GM10248 (cell line): ENCODE measurements at places on chromosomes 5 and 9.

DNA sequence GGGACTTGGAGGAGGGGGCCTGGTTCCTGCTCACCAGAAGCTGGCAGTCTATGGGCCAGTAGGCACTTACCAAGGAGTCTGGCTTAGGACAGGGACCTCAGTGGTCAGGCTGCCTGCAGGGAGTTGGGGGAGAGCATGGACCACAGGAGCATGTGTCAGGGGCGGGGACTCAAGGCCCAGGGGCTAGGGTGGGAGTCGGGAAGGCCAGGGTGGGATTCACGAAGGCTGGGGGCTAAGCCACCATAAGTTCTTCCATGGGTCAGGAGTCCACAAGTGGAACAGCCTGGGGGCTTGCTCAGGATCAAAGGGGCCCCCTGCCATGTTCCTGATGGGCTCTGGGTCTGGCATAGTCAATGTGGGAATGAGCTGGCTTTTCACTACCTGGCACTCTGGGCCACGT lies 11.5 kb upstream of the SLC25A48 start:
- DNase-seq: no peak

DNA sequence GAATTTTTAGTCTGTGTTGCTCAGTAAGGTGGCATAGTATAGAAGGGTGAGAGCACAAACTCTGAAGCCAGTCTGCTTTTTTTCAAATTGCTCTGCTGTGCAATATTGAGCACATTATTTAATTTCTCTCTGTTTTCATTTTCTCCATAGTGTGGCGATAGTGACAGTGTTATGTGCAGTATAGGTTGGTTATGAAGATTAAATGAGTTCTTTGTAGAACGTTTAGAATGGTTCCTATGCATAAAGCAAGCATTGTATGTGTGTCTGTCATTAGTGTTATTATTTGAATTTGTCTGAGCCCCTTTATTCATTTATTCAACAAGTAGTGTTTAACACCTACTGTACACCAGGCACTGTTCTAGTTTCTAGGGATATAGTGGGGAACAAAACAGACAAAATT lies 9.2 kb downstream of the PRR16 start:
- DNase-seq: no peak

- DNase-seq: no peak
These were observed 722.0 kb downstream of the MTRR start for GRCh38 chr5:8590959-8591358.

GRCh38 chr5:62326302-62326701 lies 20.3 kb downstream of the KIF2A start:
- DNase-seq: no peak

DNA sequence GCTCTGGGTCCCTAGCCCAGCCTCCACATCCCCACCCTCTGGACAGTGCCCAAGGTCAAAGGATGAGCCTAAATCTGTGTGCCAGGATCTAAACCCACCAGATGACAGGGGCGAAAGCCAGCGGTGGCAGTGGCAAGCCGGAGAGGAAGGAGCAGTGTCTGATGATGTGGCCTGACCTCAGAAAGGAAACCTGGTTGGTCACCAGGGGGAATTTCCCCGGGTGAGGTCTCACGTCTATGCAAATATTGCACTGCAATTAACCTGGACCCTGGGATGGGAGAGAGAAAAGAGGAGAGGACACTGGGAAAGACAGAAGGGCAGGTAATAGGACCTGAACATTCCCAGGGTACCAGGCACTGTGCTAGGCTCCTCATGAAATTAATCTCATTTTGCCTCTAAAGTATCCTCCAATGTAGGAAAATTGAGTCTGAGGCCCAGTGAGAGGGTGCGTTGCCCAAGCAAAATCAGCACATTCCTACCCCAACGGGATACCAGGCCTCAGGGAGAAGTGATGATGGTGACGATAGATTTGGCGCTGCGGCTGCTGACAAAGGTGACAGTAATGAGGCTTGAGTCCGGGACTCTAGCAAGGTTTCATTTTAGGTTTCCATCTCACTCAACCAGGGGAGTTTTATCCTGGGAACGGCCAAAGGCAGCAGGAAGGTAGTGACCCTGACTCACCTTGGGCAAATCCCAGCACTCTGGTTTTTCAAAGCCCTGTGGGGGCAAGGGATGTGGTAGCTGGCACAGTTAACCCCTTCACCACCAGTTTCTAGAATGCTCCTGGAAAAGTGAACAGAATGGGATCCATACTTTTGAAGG lies 13.4 kb upstream of the TNIP1 start:
- DNase-seq: peak; percentile 69

DNA sequence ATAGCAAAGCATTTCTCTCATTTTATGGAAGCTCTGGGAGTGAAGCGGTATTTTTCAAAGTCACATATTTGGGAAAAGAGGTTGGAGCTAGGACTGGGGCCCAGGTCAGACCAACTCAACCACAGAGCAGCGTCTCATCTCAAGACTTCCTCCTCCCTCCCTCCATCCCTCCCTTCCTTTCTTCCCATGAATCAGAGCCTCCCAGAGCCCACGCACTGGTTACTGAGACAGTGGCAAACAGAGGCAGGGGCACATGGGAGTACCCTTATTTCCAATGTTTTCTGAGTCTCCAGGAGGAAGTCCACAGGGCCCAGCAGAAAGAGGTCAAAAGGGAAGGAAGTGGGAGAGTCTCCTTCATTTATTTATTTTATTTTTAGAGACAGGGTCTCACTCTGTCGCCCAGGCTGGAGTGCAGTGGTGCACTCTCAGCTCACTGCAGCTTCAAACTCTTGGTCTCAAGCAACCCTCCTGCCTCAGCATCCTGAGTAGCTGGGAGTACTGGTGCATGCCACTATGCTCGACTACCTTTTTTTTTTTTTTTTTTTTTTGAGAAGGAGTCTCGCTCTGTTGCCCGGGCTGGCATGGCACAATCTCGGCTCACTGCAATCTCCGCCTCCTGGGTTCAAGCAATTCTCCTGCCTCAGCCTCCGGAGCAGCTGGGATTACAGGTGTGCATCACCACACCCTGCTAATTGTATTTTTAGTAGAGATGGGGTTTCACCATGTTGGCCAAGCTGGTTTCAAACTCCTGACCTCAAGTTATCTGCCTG lies 52.5 kb upstream of the CDKN2AIPNL start:
- no peak for DNase-seq

- no peak for DNase-seq
These were observed 159.2 kb downstream of the NSG2 start for GRCh38 chr5:174204535-174205313.

DNA sequence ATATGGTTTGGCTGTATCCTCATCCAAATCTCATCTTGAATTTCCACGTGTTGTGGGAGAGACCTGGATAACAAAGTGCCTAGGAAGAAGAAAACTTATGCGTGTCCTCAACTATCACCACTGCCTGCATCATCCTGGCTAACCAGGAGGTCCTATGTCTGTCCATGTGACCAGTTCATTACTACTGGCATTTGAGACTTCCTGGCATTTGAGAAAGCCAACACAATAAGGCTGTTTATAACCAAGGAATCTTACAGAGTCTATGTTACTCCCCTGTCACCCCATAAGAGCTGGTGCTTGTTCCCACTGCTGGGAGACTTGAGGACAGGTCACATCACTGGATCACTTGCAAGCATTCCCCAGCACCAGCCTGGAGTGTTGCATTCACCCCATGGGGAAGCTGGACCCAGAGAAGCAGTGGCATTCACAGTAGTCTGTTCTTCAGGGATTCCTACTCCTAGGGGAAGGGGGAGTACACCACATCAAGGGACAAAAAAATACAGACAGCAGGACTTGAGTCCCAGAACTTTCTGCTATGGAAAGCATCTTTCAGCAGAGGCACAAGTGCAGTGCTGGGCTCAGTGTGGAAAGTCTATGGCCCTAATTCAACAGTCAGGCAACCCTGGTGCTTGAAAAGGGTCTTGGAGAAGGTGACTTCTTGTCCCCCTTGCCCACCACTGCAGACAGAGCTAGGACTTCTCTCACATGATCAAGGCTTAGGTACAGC lies 717.1 kb downstream of the SEMA5A start:
- no peak for DNase-seq

GRCh38 chr5:27511061-27511460 lies 472.7 kb upstream of the CDH9 start:
- DNase-seq: no peak

DNA sequence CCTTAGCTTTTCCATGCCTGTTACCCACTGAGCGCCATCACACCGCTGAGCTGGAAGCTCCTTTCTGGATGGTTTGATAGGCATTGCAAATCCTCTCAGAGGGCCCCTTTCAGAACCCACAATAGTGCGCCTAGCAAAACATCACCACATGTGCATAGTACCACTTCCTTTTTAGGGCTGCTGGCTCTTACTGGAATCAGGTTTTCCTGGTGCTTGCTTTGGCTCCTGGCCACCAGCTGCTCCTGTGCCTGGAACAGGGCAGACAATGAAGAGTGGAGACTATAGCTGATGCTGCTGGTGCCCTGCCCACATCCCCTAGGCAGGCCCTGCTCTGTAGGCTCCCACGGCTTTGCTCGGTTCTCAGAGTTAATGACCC lies 163.6 kb upstream of the SEMA6A start:
- no peak for DNase-seq

GRCh38 chr9:23662320-23662719 lies 163.7 kb downstream of the ELAVL2 start:
- no peak for DNase-seq

DNA sequence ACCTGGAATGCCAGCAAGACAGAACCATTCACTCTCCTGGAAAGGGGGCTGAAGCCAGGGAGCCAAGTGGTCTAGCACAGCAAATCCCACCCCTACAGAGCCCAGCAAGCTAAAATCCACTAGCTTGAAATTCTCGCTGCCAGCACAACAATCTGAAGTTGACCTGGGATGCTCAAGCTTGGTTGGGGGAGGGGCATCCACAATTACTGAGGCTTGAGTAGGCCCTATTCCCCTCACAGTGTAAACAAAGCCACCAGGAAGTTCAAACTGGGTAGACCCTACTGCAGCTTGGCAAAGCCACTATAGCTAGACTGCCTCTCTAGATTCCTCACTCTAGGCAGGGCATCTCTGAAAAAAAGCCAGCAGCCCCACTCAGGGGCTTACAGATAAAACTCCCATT lies 17.3 kb downstream of the RIGI start:
- no peak for DNase-seq

DNA sequence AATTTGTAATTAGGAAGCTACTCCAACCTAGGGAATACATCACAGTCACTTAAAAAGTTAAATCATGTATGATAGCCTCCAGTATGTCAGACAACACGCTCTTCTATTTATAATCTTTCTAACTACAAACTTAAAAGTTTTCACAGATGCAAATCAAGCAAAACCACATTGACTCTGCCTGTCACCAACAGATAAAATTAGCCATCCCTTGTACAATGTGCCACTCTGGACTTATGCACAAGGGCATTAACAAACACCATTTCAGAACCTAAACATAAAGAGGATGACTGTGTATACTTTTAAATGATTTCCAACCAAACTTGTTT lies 14.7 kb downstream of the ERP44 start:
- DNase-seq: no peak

DNA sequence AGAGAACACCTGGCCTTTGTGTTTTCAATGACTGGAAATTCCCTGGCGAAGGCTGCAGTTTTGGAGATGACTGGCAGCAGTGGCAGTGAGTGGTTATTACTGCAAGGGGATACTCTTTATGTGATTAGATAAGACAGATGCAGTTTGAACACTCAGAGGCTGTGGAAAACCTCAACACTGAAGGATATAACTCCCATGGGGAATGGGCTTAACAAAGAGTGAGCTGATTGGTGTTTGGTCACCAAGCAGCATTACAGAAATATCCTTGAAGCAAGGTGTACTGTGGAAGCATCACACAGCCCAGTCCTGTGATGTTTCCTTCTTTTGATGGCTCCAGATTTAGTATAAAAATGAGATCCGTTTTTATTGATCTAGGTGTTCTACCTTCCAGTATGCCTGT lies 490.7 kb upstream of the PTPRD start:
- DNase-seq: no peak

- DNase-seq: no peak
These were observed 5.8 kb downstream of the USP20 start for GRCh38 chr9:129841071-129841470.

- DNase-seq: no peak
These were observed 121.8 kb upstream of the SLC12A2 start for GRCh38 chr5:127961763-127962145.

- no peak for DNase-seq
These were observed 806 bp upstream of the CDC42SE2 start for GRCh38 chr5:131262953-131263541.

GRCh38 chr5:57594436-57594835 lies 111.8 kb upstream of the ACTBL2 start:
- no peak for DNase-seq
